Fibroblast of pulmonary artery (primary cell): ENCODE measurements at places on chromosomes 3 and 15.

DNA sequence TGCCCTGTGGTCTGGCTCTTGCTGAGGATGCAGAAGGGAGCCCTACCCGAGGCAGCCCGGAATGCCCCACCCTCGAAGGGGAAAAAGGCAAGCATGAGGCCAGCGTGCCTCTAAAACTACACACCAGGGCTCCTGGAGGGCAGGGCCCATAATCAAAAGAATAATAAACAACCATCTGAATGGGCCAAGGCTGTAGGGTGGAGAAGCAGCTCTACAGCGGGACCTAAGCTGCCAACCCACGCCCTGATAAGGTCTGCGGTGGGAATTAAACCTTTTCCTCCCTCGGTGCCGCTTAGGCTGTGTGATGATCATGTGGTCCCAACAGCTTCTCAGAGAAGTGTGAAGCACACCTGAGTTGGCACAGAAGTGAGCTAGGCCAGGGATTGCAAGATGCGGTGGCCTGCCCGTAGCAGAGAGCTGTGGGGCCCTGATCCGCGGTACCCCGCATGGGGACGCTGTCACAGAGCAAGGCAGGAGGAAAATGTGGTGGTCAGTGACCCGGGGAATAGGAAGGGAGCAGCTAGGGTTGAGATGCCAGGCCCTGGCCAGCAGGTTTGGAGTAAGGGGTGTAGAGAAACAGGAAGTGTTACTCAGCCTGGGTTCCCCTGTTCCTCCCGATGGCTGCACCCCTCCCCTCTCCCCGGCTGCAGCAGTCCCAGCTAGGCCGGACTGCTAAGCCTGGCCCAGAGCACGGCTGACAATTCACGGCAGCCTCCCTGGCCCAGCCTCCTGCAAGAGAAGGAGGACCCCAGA, 1.1 kb upstream of the C15orf62 start:
- no peak for DNase-seq

GRCh38 chr3:168077091-168077490, 18.6 kb downstream of the GOLIM4 start:
- DNase-seq = no peak

- DNase-seq = no peak
These were observed 25.9 kb downstream of the DUOX1 start for GRCh38 chr15:45155739-45156138.

DNA sequence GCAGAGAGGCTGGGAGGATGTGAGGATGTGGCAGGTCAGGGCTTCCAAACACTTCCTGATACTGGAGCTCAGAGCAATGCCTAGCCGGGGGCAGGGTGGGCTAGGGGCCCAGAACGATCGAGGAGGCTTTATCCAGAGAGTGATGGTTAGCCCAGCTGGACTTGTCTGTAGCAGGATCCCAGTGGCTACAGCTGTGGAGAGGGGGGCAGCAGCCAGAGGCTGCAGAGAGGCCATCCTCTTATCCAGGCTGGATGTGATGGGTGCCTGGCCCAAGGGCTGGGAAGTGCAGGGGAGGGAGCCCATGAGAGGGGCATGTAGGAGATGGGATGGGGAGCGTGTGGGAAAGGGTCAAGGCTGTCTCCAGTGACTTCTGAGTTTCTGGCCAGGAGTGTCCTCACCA, 4.6 kb downstream of the PARP3 start:
- DNase-seq = no peak

DNA sequence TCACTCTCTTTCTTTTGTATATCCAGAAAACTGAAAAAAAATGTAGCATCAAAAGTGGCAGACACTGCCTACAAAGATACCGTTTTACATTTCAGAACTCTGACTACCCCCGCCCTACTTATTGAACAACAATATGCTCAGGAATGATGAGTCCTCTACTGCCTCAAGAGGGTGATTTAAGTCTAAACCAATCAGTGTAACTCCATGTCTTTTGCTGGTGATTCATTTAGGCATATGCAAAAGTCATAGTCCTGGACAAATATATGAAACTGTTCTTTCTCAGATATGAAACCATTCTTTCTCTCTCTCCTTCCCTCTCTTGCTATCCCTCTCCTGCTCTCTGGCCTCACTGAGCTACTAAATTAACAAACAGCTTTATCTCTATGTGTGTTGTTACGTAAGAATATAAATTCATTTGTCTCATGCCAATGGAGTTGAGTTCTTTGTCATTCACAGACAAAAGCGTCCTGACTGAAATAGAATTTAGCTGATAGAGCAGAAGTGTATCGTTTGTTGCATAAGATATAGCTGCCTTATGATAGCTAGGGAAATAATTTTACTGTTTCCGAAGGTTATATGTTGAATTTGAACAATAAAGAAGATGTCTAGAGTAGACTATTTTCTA, 133.7 kb upstream of the OSTN start:
- peak; percentile 46 for DNase-seq

- DNase-seq = no peak
These were observed 9.6 kb downstream of the CHST13 start for GRCh38 chr3:126533506-126533905.

- DNase-seq = no peak
These were observed 88.3 kb upstream of the CLSTN2 start for GRCh38 chr3:139846729-139847128.
